ENCODE measurements at places on chromosomes 16 and 17. TPM values are rescaled to one million over a fixed set of nuclear protein-coding genes. Genes with fewer than 3 reads are reported as not detected.

Gene CORO1A
- 3.4 TPM for total RNA-seq

Gene ITPRIPL2
- 15.9 TPM for total RNA-seq

Gene CCL17
- total RNA-seq, result not detected

Gene KRTAP9-2
- not detected for total RNA-seq

Gene EPX
- total RNA-seq, result not detected

Gene SAT2
- 17.4 TPM for total RNA-seq

Gene TOP2A
- total RNA-seq, result 303 TPM

Gene PRR29
- not detected for total RNA-seq

Gene TLCD2
- 0.48 TPM for total RNA-seq

Data from RPMI7951 (cell line).